ENCODE measurements at places on chromosomes 12 and 14. TPM values are rescaled to one million over a fixed set of nuclear protein-coding genes. Genes with fewer than 3 reads are reported as not detected.

GRCh38 chr12:124053851-124054250 is 80.8 kb downstream of the ZNF664 start:
- no peak overlapping the region for H3K4me3 ChIP-seq
- H3K4me1 ChIP-seq = no peaks in the 10 kb centered on the region
- no peak for DNase-seq
- H3K36me3 ChIP-seq = no peaks in the 10 kb centered on the region
- H3K27me3 ChIP-seq = no peaks in the 10 kb centered on the region

DNA sequence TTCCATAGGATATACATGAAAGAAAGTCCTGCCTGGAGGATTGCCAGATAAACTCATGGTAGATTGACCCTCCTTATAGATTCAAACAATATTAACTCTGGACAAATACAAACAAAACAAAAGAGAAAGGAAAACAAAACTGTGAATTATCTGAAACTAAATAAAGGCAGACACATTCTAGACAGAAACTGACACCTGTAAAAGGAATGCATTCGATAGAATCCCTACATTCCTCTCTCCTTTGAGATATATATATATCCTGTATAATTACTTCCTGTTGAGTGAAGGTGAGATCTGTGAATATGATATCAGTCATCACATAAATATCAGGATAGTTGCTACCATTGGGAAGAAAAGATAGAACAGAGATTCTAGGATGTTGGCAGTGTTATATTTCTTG is 948.4 kb upstream of the ATXN7L3B start:
- DNase-seq = no peak
- H3K36me3 ChIP-seq = no peaks in the 10 kb centered on the region
- H3K27me3 ChIP-seq = no peaks in the 10 kb centered on the region
- H3K27ac ChIP-seq = no peak overlapping the region

DNA sequence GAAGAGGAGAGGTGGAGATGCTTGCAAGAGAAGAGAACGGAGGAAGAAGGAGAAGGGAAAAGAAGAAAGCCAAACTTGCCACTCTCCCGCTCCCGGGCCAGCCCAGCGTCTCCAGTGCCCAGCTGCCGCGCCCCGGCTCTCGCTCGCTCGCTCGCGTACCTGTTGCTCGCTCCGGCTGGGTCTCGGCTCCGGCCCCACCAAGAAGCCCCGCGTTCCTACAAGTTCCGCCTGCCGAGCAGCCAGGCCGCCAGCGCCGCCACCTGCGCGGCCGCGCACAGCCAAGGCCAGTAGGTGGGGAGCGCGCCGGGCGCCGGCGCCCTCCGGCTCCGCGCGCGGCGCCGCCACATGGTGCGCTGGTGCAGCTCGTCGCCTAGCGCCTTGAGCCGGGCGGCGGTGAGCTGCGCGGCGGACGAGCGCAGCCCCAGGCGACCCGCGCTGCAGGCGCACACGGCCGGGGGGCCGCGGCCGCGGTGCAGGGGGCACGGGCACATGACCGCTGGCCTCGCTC is 370 bp downstream of the HRK start:
- DNase-seq = peak; percentile 31
- H3K27ac ChIP-seq = peak overlapping the region; percentile 68
- H3K27me3 ChIP-seq = peaks cover 78% of the 10 kb centered on the region
- H3K4me1 ChIP-seq = peaks cover 35% of the 10 kb centered on the region

DNA sequence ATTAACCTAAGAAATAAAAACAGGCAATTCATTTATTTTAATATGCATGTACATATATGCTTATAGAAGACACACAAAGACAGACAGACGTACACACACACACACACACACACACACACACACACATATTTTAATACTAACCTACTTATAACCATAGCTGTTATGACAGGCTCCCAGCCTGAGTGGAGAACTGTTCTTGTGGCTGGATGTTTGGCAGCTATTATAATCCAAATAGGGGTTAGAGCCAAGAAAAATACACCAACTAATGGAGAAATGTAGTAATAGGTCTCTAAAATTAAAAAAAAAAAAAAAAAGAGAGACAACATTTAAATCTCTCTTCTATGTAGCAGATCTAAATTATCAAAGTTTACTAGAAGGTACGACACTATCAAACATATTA is 91.8 kb downstream of the SLC41A2 start:
- no peaks in the 10 kb centered on the region for H3K36me3 ChIP-seq
- H3K4me3 ChIP-seq = no peak overlapping the region
- H3K27ac ChIP-seq = no peak overlapping the region
- no peak for DNase-seq

GRCh38 chr14:62697461-62697860 is 347.8 kb downstream of the KCNH5 start:
- no peak overlapping the region for H3K4me3 ChIP-seq
- H3K27ac ChIP-seq = no peak overlapping the region
- DNase-seq = no peak

DNA sequence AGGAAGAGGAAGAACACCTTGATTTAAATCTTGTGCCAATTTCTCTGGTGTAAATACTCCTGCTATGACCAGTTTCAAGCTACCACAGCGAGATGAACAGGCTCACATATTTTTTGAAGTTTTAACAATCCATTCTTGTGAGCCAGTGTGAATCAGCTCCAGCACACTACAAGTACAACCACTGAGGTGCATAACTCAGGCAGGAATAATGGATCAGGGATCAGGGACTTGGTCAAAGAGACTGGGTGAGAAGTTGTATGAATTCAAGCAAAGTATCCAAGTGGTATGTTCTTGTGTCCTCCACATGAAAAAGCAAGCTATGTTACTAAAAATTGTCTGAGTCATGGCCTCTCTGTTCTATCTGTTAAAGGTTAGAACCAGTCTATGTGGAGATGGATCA is 35.2 kb upstream of the KITLG start:
- DNase-seq = no peak
- H3K4me1 ChIP-seq = no peaks in the 10 kb centered on the region
- H3K4me3 ChIP-seq = no peak overlapping the region

GRCh38 chr14:44448951-44449358 is 58.1 kb downstream of the FSCB start:
- no peak overlapping the region for H3K27ac ChIP-seq
- H3K36me3 ChIP-seq = no peaks in the 10 kb centered on the region
- H3K4me3 ChIP-seq = no peak overlapping the region
- no peaks in the 10 kb centered on the region for H3K27me3 ChIP-seq
- no peaks in the 10 kb centered on the region for H3K4me1 ChIP-seq

Gene ACRBP
- total RNA-seq = 1.6 TPM

All from activated CD4-positive, alpha-beta T cell treated with anti-CD3 and anti-CD28 coated beads, Interleukin-2, amount 10 ng/mL, durations not matched to agents 7 days and 5 days (primary cell).